ENCODE measurements at places on chromosomes 11 and 22.

GRCh38 chr11:126308271-126308671 is 4.4 kb downstream of the DCPS start:
- DNase-seq: no peak

DNA sequence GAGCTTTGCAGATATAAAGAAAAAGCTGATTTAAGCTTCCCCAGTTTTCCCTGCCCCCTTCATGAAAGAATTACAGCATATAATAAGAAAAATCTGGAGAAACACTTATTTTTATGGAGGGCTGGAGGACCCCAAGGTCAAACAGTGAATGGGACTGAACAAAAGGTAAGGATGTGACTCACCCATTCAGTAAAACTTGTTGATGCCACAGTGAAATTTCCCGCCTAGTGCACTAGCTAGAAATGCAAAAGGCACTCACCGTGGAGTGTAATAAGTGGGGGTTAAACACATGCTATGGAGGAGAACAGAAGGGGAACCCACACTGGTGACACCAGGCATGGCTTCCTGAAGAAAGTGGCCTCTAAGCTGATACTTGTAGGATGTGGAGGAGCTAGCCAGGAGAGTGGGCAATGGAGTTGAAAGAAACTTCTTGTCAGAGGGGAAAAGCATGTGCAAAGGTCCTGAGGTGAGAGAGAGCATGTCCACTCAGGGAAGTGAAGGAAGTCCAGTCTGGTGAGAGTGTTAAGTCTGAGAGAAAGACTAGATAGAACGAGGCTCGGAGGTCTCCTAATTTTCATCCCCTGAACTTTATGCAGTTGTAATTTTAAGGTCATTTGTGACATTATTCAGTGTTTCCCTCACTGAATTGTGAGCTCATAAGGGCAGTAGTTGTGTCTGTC is 77.1 kb downstream of the MIAT start:
- DNase-seq: no peak

DNA sequence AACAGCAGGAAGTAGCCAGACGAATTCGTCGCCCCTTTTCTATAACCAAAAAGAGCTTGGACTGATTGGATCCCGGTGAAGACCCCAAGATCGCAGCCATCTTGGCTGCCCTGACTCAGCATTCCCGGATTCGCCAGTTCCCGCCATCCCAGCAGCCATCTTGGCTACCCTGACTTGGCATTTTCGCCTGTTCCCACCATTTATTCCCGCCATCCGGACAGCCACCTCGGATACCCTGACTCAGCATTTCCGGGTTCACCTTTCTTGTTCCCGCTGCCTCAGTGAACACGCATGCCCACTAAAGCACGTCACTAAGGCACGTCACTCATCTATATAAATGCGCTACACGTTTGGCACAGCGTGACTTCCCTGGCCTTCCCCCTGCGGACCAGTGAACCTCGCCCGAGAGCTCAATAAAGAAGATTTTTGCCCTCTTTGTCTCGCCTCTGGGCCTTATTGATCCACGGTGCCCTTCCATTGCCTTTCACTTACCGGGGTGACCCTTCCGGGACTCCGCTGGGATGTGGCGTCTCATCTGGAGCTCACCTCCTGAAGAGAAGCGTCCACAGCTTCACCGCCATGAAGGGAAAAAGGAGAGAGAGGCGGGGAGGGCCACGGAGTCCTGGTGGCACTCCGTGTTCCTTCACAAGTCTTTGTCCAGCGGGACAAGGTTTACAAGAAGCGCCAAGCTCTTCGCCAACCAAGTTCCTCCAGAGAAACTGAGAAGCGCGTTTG is 4.0 kb upstream of the OR56A3 start:
- DNase-seq: no peak

GRCh38 chr22:21909871-21910270 is 42.4 kb upstream of the MAPK1 start:
- no peak for DNase-seq

DNA sequence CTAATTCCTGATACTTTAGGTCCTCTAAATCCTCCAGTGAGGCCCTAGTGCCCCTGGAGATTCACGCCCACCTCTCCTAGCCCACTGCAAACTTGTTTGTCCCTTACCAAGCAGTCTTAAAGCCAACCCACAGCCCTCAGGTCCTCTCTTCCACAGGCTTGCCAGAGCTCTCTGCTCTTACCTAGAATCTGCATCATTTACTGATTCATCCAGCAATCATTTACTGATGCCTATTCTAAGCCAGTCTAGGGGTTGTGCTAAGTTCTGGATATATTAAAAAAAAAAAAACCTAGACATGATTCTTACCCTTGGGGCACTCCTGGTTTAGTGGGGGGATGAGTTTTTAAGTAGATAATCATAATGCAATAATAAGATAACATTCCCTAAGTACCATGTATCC is 43.0 kb upstream of the PLET1 start:
- DNase-seq: no peak

DNA sequence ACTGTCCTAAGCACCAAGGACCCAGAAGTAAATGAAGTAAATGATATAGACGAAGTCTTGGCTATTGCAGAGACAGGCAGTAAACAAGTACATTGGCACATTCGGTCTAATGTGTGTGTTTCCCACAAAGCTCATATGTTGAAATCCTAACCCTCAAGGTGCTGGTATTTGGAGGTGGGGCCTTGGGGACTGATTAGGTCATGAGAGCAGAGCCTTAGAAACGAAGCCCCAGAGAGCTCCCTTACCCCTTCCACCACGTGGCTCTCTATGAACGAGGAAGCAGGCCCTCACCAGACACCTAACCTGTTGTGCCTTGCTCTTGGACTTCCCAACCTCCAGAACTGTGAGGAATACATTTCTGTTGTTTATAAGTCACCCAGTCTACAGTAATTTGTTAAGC is 14.9 kb downstream of the CLMP start:
- DNase-seq: no peak

GRCh38 chr11:843818-844692 is 1.4 kb downstream of the TSPAN4 start:
- peak; percentile 74 for DNase-seq

- DNase-seq: no peak
Observed at GRCh38 chr11:131423688-131424087, 53.3 kb downstream of the NTM start.

DNA sequence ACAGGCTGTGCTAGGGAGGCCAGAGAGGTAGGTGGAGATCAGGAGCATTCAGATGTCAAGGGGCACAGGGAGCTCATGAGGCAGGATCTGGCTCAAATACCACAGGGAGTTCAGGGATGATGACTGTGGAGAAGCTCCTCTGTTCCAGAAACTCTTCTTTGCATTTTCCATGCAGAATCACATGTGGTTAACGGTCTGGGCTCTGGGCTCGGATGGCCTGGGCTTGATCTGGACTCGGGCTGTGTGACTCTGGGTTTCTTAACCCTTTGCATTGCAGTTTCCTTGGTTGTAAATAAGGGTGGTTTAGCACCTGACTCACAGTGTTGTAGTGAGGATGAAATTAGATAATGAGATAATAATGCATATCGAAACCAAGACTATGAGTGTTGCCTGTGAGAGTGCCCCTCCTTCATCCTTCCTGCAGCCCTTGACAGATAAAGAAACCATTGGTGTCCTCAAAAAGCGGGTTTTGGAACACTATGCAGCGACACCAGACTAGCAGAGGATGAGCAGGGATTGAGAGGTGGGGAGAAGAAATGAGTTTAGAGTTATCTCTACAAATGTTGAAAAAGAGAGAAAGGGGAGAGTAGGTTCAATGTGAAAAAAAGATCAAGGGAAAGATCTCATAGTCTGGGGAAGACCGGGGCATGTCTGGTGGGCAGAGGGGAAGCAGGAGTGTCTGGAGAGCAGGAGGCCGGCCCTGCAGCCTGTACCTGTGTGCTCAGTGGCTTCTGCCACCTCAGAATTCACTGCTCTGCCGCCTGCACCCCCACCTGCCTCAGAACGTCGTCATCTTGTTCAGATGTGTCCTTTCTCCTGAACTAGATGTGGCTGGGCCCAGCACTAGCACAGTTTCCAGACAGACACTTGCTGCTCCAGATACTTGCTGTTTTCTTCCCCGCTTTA is 197.8 kb upstream of the SORL1-AS1 start:
- DNase-seq: no peak

DNA sequence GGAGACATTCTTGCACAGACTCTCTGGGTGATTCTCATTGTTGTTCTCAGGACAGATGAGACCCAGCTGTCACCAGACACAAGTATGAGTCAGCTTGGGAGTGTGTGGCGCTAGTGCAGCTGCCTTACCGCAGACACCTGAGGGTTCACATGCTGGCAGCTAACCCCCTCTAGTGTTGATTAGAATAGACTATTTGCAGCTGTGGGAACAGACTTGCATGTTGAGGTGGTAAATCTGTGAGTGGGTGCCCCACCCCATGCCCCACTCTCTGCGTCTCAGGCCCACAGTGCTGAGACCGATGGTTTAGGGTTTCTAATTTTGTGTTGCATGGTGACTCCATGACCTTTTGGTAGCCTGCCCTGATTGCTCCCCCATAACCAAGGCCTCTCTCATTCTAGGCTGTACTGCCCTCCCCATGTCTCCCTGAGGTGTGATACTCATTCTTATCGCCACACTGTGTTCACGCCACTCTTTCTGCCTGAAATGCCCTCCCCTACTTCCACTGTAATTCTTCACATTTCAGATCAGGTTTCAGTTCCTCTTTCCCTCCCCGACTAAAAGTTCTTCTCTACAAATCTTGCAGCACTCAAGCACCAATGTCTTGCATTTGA is 73.7 kb upstream of the KIRREL3 start:
- DNase-seq: peak; percentile 41

DNA sequence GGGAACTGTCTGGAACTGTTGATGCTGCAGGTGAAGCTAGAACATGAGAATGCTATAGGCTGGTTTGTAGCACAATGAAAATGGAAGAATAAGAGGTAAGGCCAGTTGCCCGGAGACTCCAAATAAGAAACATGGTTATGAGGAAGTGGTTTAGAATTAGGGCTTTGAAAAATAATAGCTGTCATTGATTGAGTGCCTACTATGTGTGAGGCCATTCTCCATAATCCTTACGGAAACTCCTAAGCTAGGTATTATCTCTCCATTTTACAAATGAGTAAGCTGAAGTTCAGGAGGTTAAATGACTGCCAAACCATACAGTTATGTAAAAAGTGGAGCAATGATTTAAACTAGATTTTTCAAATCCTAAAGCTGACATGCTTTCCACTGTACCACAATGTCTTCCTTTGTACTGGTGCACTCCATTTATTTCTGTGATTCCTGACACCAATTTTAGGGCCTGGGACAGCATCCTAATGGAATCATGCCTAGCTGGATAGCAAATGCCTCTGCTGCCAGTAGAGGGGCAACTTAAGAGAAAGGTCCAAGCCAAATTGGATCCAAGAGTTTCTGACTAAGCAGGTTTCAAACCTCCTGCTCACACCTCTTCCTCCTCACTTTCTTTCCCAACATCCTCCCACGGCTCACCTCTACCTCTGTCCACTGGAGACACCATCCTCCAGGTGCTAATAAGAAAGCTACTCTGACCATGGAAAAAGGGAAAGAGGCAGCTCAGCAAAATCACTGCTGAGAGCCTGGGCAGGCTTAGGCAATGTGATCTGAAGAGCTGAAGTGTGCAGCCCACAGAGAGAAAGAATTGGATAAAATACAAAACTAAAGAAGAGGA is 46.9 kb upstream of the PICALM start:
- no peak for DNase-seq

- no peak for DNase-seq
Observed at GRCh38 chr11:68803766-68804165, 38.0 kb downstream of the CPT1A start.

DNA sequence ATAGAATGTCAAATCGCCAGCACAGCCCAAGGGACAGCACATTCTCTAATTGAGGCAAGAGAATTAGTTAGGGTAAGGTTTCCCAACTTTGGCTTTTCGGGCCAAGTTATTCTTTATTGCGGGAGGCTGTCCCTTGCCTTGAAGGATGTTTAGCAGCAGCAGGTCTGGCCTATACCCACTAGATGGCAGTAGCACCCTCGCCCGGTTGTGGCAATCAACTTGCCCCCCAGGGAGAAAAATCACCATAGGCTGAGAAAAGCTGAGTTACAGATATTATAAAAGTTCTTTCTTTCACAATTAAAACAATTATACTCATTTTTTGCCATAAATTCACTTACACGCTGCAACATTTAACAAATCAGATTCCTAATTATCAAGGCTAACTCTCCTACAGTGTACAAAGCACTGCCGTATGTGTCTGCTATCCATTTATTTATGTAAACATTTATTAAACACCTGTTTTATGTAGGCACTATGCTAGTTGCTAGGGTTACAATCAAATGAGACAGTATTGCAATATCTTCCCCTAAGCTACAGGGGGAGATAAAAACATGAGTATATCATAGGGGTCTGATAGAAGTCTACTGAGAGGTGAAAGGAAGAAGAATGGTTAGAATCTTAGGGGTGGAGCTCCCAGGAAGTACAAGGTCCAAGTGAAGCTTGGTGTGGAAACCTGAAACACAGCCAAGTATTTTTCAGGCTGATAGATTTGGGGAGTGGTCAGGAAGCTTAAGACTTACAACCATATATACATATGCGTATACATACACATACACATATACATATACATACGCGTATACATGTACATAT is 452.3 kb downstream of the RAB38 start:
- DNase-seq: peak; percentile 40

DNA sequence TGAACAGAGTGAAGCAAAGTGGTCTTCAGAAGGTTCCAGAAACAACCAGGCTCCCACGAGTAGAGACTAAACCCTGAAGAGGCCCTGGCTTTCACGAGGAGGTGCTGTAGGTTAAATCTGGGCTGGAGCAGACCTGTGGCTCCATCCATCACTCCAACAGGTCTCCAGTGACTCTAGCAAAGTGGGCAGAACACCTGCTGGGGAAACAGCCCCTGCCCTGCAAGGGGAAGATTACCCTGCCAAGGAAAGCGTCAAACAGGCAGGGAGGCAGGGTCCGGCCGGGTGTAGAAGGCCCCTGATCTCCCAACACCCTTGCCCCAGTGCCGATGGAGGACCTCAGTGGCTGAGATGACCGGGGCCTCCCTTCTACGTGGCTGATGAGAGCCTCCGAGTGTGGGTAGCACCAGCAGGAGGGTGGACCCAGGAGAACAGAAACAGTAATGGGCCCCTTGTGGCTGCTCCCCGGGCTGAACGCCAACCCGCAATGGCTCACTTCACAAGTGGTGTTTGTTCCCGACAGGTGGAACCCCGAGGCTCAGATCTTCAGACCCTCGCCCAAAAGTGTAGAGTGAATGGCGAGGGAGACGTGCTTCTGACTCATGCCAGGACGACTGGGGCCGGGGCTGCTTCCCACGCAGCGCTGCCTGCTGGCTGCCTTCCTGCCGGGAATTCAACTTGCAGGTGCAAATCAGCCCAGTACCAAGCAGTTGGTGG is 112.0 kb downstream of the SHANK2 start:
- no peak for DNase-seq

GRCh38 chr22:46655861-46656608 is 35.8 kb downstream of the GRAMD4 start:
- DNase-seq: no peak
